ENCODE measurements at places on chromosomes 11 and 22.

GRCh38 chr11:78990261-78990660, 415.6 kb upstream of the NARS2 start:
- no peak for ATAC-seq

GRCh38 chr11:2419638-2420501, 19.3 kb downstream of the TSSC4 start:
- ATAC-seq: no peak

DNA sequence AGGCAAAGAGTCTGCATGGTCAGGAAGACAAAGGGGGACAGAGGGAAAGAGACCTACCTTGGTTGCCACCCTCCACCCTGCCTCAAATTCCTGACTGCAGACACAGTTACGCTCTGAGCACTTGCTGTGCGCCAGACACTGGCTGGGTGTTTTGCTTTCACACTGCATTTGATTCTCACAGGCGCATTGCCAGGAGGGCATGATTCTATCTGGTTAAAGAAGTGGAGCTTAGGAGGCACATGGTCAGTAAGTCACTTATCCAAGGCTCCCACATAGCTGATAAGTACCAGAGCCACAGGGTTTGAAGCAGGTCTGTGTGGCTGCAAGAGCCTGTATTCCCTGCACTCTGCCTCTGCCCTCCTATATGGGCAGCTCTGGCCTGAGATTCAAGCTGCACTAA, 103.9 kb downstream of the TIMP3 start:
- no peak for ATAC-seq

DNA sequence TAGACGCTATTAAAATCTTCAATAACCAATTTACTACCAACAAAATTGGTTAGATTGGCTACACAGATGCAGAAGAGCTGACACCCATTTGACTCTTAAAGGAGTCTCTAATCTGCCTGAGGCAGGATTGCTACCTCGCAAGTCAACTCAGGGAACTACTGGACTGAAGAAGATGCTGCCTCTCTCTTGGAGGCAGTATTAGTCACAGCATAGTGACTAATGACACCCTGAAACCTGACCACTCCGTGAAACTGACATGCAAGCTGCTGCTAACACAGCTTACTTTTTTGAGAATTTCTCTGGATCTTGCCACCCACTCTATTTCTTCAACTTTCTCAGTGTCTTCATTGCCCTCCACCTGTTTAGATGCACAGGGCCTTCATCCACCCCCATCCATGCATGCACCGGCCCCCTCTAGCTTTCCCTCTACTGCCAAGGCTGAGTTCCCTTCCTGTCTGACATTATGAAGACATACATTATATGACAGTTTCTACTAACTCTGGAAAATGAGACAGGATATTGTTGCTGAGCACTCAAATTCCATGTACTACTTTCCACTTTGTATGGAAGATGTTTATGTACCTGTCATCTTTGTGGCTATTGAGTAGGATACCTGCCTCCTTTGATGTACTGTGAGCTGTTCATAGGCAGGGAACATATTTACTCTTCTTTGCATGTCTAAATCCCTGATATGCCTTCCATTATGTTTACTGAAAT, 183.2 kb downstream of the MSANTD4 start:
- no peak for ATAC-seq
